LNCaP clone FGC (cell line): ENCODE measurements at places on chromosomes 6 and 20.
A peak's percentile ranks its signal among the peaks of the same experiment; 100 is the strongest.

DNA sequence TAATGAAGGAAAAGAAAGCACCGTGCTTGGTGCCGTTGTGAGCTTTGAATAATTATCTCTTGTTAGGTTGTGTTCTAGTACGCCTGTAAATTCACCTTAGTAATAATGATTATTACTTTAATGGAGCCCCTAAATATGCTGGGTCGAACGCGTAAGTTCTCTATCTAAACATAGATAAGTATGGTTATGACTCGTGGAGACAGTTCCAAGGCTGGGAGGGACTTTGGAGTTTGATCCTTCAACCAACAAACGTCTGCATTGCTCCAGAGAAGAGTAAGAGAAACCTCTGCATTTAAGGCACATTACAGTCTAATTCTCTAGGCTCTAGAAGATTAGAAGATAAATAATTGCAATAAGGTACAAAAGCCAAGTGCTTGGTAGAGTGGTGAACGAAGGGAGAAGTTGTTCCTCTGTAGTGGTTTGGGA lies 514 bp downstream of the ACOT13 start:
- no peak for DNase-seq

GRCh38 chr6:35719830-35720733 lies 16.8 kb upstream of the ARMC12 start:
- DNase-seq = no peak

DNA sequence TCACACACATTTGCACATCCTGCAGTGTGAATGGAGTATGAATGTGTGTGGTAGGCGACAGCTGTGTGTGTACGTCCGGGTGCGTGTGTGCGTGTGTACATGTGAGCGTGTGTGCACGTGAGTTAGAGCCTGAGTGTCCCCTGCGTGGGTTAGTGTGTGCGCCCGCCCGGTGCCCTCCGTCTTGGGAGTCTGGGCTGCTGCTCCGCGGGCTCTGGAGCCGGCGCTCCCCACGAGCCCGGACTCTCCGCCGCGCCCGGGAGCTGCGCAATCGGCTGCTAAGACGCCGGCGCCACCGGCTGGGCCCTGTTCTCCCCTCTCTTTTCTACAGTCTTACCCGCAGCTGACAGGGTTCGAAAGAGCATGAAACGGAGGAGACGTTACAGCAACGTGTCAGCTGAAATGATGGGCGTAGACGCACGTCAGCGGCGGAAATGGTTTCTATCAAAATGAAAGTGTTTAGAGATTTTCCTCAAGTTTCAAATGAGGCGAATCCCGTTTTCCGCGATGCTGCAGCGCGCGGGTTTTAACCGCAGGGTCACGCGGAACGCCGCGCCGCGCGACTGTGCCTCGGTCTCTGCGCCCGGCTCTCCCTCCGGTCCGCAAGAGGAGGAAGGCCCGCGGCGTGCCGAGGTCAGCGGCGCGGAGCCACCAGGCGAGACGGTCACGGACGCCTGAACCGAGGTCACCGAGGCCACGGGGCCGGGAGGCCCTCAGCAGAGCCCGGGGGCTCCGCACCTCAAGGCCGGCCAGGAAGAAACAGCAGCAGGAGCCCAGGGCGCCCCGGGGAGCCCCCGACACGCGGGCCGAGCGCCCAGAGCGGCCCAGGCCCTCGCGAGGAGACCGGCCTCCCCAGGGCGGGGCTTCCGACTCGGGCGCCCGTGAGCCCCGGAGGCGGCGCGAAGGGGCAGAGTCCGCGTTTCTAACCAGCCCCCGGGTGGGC lies 95.3 kb upstream of the BHLHE23 start:
- DNase-seq = no peak

DNA sequence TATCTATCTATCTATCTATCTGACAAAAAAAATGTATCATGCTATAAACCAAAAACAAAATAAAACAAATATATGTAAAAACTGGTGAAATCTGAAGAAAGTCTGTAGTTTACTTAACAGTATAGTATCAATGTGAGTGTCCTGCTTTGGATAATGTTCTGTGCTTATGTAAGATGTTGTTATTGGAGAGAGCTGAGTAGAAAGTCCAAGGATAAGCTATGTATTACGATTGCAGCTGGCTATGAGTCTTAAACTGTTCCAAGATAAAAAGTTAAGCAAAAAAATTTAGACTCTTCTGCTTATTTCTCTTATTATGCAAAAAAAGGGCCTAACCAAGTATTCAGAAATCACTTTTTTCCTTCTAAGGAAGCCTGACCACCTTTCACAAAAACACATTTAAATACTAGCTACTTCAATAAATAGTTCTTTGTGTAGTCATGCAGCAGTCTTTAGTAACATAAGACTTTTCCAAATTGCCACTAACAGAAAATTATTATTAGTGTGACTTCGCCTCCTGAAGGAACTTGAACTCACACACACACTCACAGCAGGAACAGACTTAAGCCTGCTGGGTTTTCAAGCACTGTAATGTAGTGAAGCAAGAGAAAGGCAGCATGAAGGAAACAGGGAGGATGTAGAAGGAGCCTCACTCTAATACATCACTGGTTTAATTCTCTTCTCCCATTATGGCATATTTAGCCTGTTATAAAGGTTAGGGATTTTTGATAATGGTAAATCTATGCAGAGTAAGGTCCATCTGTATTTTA lies 265.8 kb upstream of the GJE1 start:
- no peak for DNase-seq

GRCh38 chr6:147167576-147168461 lies 36.4 kb upstream of the STXBP5 start:
- DNase-seq = no peak

- no peak for DNase-seq
Observed at GRCh38 chr20:54199721-54200176, 8.1 kb upstream of the PFDN4 start.

DNA sequence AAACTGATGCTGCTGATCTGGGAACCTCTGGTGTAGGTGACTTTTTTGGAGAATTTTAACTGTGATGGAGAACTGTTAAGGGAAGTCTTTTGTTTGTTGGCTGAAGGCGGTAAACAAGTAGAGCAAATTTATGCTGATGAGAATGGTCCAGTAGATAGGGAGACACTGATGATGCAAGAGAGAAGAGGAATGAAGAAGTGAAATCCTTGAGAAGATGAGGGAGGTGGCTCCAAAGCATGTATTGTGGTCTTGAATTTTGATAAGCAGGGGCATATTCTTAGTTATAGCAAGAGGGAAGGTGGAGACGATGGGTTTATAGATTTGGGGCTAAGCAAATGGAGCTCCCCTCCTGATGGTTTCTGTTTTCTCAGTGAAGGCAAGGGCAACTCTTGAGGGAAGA lies 22.0 kb downstream of the MAPK14 start:
- DNase-seq = no peak

DNA sequence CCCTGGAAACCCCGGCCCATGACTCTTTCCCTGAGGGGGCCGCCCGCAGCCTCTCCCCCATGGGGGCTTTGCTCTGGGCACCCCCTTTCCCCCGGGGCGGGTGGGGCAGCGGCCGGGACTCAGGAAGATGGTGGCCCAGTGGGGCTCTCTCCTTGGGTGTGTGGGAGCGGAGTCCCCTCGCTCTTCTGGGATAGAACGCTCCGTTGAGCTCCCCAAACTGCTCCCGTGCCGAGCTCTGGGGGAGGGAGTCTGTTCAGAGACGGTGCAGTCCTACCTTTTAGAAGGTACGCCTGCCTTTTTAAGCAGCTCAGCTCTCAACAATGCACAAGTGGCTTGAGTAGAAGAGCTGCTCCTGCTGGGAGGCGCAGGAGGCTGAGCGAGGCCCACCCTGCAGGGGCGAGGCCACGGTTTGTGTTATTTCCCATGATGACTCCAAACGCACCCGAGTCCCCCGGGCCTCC lies 21.7 kb upstream of the BHLHE23 start:
- no peak for DNase-seq

DNA sequence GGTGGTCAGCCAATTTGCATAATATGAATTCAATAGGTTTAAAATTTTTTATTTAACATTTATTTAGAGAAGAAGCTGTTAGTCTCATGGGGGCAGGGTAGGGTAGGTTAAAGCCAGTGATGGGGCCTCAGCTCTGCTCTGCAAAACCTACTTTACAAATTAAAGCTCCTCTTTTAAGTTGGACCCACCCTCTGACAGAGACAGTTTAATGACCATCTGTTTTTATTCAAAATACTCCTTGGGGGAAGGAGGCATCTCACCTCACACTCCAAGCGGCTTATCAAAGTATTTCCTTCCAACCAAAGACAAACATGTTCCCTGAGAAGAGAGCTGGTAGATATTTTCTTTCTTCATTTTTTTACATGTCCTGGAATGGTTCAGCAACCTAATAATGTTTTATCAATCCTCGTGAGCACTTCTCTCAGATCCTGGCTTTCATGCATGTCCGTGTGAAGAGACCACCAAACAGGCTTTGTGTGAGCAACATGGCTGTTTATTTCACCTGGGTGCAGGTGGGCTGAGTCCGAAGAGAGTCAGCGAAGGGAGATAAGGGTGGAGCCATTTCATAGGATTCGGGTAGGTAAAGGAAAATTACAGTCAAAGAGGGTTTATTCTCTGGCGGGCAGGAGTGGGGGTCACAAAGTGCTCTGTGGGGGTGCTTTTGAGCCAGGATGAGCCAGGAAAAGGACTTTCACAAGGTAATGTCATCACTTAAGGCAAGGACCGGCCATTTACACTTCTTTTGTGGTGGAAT lies 184.7 kb downstream of the GJA1 start:
- DNase-seq = no peak

GRCh38 chr20:10359621-10360040 lies 74.4 kb downstream of the MKKS start:
- DNase-seq = no peak

GRCh38 chr6:153476243-153476642 lies 345.2 kb upstream of the RGS17 start:
- no peak for DNase-seq

DNA sequence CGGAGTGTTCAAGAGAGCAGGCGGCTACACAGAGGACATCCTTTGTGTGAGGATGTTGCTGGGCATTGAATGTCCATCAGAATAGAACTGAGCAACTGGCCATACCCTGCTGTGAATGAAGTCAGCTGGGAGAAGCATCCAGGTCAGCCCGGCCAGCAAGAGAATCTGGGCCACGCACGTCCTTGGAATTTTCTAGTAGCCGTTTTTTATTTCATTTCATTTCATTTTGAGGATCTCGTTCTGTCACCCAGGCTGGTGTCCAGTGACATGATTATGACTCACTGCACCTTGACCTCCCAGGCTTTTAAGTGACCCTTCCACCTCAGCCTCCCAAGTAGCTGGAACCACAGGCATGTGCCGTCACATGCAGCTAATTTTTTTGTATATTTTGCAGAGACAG lies 97.9 kb downstream of the SSR1 start:
- DNase-seq = no peak

DNA sequence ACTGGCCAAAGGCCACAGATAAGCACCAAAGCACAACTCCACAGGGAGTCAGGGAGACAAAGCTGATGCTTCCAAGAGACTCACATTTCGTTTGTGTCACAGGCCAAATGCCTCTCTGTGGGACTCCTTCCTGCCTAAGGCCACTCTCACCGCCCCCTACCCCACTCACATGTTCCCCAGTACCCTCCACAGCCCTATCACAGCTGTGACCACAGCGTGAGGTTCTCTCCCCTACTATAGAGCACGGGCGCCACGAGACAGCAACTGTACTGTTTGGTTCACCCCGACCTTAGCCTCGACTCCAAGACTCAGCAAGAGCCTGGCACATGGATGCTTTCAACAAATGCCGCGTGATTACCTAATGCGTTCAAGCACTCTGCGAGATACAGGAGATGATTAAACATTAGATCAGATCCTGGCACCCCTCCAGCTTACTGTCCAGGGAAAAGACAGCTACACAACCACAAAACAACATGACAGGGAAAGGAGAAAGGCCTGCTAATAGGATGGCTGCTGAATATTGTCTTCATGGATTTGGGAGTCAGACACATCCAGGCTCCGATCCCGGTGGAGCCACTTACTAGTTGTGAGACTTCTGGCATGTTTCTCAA lies 105.5 kb downstream of the AGPAT4 start:
- DNase-seq = peak; percentile 23

- DNase-seq = no peak
Observed at GRCh38 chr6:106117579-106117978, 31.4 kb downstream of the PRDM1 start.

DNA sequence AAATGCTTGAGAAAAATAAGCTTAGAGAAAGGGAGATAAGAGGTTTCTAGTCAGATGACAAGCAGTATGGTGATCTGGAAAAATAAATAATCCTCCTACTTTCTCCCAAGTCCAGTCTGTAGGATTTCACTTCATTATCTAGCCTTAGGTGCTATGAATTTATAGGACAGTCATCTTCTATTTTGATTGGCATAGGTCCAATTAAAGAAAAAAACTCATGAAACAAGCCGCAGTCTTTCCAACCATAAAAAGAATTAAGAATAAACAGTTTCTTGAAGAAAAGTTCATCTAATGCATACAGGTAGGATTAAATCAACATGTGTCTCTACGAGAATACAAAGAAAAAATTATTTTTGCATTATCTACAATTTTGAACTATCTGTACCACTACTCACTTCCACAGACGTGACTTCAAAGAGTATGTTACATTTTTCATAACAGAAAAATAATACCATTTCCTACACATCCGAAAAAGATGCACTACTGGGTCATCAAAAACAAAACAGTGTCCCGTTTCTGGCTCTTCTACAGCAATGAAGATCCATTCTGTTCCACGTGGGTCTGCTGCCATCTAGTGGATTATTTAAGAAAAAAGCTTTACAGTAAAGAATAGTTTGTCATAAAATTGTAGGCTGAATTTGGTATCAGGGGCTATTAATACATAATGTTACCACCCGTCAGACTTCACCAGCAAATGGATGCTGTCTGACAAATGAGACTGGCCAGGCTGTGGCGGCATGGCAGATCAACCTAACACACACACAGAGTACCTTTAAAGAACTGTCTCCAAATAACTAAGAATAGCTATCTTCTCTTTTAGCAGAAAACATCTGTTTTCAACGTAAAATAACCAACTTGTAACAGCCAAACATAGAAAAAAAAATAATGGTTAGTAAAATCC lies 28.9 kb downstream of the STX7 start:
- DNase-seq = peak; percentile 38

GRCh38 chr6:131173680-131174079 lies 38.4 kb downstream of the AKAP7 start:
- DNase-seq = no peak

DNA sequence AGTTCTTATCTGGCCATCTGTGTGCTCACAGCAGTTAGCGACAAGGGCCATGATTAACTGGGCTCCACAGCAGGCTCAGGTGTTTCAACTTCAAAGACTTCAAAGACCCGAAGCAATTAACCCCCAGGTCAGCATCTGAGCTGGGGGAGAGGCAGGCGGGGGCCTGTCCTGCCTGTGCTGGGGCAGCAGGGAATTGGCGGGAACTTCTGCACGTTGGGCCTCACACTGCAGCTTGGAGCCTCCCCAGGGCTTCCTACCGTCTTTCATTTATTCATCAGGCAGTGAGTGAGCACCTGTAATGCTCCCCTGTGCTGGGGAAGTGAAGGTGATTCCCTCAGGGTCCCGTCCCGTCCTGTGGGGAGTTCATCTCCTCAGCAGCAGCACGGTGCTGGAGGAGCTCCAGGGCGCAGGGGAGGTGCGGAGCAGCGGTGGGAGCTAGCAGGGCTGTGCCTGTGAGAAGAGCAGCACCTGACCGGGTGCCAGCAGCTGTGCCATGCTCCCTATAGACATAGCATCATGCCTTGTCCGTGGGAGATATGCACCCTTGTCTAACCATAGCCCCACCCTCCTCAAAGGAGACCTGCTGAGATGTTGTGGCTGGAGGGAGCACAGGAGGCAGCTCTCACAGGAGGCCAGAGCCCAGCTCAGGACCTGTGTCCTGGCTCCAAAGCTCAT lies 51.8 kb upstream of the FRMD1 start:
- DNase-seq = no peak
